ENCODE measurements at places on chromosomes 16 and 17. TPM values are rescaled to one million over a fixed set of nuclear protein-coding genes. Genes with fewer than 3 reads are reported as not detected.

DNA sequence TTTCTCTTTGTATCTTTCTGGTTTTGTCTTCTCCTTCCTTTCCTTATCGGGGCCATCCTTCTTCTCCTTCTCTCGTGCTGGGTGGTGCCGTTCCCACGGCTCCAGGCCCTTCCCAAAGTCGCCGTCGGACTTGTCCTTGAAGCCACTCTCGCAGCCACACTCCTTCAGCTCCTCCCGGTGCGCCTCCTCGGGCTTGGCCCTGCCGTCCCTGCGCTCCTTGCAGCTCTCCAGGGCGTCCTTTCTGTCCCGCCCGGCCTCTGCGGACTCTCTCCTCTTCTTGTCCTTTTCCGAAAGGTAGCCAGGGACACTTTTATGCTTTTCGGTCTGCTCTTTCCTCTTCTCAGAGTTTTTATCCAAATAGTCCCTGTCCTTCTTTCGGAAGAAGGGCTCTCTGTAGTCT is 65.9 kb downstream of the ZNF778 start:
- no peaks in the 10 kb centered on the region for H3K27me3 ChIP-seq
- DNase-seq, result no peak
- no peak overlapping the region for H3K27ac ChIP-seq
- H3K36me3 ChIP-seq, result peaks cover 29% of the 10 kb centered on the region
- no peaks in the 10 kb centered on the region for H3K4me1 ChIP-seq

GRCh38 chr16:35602116-35602515 is 2142.7 kb downstream of the TP53TG3F start:
- no peaks in the 10 kb centered on the region for H3K4me1 ChIP-seq
- H3K27me3 ChIP-seq, result no peaks in the 10 kb centered on the region
- DNase-seq, result no peak
- no peaks in the 10 kb centered on the region for H3K36me3 ChIP-seq
- no peak overlapping the region for H3K27ac ChIP-seq

DNA sequence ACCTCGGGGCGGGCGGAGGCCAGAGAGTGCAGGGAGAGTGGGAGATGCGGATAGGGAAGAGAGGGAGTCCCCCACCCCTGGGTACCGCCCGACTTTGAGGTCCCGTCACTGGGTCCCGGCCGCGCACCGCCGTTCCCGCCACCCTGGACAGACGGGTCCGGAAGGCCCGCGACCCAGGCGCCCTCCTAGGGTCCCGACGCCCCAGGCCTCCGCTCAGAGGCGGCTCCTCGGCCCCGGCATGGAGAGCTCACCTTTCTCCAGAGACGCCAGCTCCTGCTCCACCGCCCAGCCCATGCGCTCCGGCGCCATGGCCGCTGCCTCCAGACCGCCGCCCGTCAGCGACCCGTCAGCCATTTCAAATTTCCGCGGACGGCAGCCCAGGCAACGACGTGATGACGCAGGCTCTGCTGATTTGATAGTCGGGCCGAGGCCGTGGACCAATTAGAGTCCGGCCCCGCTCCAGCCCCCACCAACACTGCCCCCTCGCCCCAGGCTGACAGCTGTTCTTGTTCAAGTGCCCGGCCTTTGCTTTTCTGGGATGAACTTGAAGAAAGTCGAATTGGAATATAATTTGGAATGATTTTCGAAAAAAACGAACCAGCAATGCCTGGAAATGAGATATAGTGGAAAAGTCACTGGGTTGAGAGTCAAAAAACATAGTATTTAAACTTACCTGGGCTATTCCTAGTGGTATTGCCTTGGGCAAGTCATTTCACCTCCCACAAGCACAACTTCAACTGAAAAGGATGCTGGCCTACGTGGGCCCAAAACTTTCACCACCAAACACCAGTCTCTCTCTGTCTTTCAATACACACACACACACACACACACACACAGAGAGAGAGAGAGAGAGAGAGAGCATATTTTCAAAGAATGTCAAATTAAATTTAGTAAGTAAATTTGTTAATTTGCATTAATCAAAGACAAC is at the start of gene SHCBP1:
SHCBP1 (minus strand) TSS at position 374 of the 928 bp plus-strand sequence; CDS start at position 354, 20 bp downstream.
- peak within 1 kb of the TSS; percentile 22 for H3K27ac ChIP-seq
- peak within 1 kb of the TSS; percentile 83 for H3K4me3 ChIP-seq
- H3K27me3 ChIP-seq, result peaks cover 9% of the 10 kb centered on the region
- DNase-seq, result peak; percentile 34
- peaks cover 14% of the 10 kb centered on the region for H3K4me1 ChIP-seq

GRCh38 chr16:590188-590814 is 435 bp downstream of the RAB40C start:
- no peak for DNase-seq
- H3K27ac ChIP-seq, result peak overlapping the region; percentile 91
- H3K4me3 ChIP-seq, result peak overlapping the region; percentile 87

Gene MYH3
- total RNA-seq, result 15.4 TPM

DNA sequence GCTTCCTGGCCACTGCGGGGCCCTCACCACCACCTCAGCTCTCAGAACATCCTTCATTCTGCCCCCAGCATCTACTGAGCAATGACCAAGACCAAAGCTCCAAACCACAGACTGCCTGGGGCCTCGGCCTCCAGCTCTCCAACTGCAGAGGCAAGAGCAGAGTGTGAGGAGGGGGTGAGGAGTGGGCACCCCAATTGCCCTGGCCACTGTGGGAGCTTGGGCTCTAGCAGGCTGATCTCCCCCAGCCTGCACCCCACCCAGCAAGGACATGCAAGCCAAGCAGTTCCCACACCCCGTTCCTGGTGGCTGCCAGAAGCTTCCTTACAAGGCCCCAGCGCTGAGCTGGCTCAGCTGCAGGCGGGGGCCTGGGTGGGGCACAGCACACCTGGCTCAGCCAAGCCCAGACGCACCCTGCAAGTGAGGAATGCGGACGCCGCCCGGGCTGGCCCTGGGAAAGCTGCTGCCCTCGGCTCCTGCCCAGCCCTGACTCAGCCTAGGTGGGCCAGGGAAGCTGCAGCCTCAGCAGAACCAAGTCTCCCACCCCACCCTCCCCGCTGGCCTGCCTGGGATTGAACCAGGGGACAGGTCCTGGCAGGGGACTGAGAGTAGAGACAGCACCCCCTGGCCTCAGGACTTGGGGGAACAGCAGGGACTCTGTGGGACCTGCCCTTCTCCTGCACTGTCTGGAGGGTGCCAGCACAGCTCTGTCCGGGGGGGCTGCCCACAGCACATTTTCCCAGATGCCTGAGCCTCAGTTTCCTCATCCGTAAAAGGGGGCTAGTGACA is 29.7 kb upstream of the KRT17 start:
- H3K27ac ChIP-seq, result no peak overlapping the region
- no peaks in the 10 kb centered on the region for H3K27me3 ChIP-seq
- DNase-seq, result peak; percentile 28
- no peak overlapping the region for H3K4me3 ChIP-seq
- H3K4me1 ChIP-seq, result no peaks in the 10 kb centered on the region

- H3K27me3 ChIP-seq, result peaks cover 8% of the 10 kb centered on the region
- H3K27ac ChIP-seq, result peak overlapping the region; percentile 54
- H3K4me1 ChIP-seq, result peaks cover 32% of the 10 kb centered on the region
- no peak overlapping the region for H3K4me3 ChIP-seq
These were observed 127.9 kb downstream of the AXIN2 start for GRCh38 chr17:65433592-65433991.

GRCh38 chr16:28210264-28210663 is 1.5 kb downstream of the XPO6 start:
- DNase-seq, result no peak
- no peaks in the 10 kb centered on the region for H3K27me3 ChIP-seq
- H3K4me1 ChIP-seq, result peaks cover 47% of the 10 kb centered on the region
- peak overlapping the region; percentile 78 for H3K27ac ChIP-seq

Gene HOXB1
- total RNA-seq, result not detected

DNA sequence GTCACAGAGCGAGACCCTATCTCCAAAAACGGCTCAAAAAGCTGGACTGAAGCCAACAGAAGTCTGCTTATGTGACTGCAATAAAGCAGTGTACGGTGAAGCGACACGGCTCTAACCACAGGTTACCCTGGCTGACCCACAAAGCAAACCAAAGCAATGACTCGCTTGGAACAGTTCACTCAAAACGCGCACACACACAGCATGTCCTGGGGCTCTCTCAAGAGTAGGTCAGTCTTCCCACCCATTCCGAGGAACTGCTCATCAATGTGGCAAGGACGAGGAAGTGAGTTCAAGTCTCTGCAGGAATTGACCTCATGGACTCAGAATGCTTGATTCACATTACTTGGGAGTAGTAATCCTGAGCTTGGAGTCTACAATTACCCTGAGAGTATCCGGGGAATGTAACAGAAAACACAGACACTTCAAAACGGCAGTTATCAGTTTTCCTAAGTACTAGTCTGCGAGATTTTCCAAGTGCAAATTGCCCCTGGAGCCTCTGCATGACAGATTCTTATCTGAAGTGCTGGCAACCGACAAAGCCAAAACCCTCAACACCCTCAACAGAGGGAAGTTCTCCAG is 25.4 kb downstream of the PELP1 start:
- no peaks in the 10 kb centered on the region for H3K36me3 ChIP-seq
- no peaks in the 10 kb centered on the region for H3K27me3 ChIP-seq
- no peak overlapping the region for H3K4me3 ChIP-seq
- H3K27ac ChIP-seq, result no peak overlapping the region
- no peaks in the 10 kb centered on the region for H3K4me1 ChIP-seq

DNA sequence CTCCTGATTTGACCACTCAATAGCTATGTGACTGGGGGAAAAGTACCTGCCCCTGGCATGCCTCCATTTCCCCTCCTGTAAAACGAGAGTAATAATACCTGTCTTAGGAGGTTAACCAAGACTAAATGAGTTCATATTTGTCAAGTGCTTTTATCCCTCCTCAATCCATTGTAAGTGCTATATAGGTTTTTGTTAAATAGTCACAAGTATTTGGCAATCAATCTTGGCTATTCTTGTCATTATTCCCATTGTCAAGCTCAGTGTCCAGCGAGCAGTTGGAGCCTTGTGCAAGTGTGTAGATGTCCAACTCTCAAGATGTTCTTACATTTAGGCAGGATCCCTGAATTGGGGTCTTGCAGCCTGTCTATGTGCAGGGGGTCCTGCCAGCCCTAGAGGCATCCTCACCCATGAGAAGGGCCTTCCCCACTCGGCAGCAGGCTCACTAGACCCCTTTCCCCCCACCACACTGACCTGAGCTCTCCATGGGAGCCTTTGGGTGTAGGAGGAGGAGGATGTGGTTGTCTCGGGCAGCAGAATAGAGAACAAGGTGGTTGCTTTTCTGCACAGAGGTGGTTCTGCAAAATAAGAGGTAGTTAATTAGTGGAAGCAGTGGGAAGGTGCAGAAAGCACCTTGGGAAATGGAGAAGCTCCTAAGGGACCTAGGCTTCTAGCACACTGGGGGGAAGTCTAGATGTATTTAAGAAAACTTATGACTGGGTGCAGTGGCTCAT is 18.0 kb downstream of the PIK3R6 start:
- H3K27me3 ChIP-seq, result no peaks in the 10 kb centered on the region
- H3K4me3 ChIP-seq, result no peak overlapping the region
- peaks cover 7% of the 10 kb centered on the region for H3K36me3 ChIP-seq
- DNase-seq, result no peak
- H3K4me1 ChIP-seq, result no peaks in the 10 kb centered on the region

Gene TRPV3
- 0.13 TPM for total RNA-seq

GRCh38 chr17:42997390-42997983 is 732 bp upstream of the RPL27 start:
- peaks cover 11% of the 10 kb centered on the region for H3K36me3 ChIP-seq
- H3K4me3 ChIP-seq, result peak overlapping the region; percentile 98
- no peaks in the 10 kb centered on the region for H3K27me3 ChIP-seq
- H3K4me1 ChIP-seq, result peaks cover 35% of the 10 kb centered on the region
- no peak for DNase-seq
- peak overlapping the region; percentile 99 for H3K27ac ChIP-seq

Gene SCGB1C2
- not detected for total RNA-seq

DNA sequence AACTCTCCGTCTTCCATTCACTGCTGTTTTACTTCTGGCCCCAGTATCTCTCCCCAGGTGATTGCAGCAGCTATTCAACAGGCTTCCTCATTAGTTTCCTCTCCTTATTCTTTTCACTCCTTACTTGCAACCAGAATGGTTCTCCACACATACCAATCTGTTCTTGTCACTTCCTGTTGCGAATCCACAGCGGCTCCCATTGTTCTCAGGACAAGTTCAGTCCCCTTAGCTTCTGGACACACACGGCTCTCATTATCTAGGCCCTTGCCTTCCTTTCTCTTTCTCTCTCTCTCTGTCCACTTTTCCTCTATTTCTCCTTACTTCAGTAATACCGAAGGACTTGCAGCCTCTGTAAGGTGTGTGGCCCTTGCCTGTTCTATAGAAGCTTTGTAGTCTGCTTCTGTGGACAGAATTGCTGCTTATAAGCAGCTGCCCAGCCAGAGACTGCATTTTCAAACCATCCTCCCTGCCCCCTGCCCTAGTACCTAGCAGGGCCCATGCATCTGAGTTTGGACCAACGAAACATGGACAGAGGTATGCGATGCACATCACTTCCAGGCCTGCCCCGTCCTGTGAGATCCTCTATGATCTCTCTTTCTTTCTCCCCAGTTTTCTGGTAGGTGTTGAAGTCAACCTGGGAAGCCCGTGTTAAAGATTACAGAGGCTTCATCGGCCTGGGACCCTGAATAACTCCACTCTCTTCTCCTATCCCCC is 45.7 kb downstream of the VAT1L start:
- DNase-seq, result no peak
- H3K27ac ChIP-seq, result no peak overlapping the region
- no peak overlapping the region for H3K4me3 ChIP-seq
- peaks cover 3% of the 10 kb centered on the region for H3K4me1 ChIP-seq
- H3K27me3 ChIP-seq, result peaks cover 10% of the 10 kb centered on the region

DNA sequence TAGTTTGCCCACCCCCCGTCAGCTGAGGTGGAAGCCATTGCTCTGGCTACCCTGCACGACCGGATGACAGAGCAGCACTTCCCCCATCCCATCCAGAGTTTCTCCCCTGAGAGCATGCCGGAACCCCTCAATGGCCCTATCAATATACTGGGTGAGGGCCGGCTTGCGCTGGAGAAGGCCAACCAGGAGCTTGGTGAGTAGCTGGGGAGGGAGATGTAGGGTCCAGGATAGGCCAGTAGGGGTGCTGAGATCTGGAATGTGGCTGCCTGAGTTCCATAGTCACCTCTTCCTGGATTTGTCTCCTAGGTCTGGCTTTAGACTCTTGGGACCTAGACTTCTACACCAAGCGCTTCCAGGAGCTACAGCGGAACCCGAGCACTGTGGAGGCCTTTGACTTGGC is 6.4 kb downstream of the PFAS start:
- H3K4me3 ChIP-seq, result no peak overlapping the region
- no peak overlapping the region for H3K27ac ChIP-seq
- no peak for DNase-seq
- no peaks in the 10 kb centered on the region for H3K36me3 ChIP-seq

DNA sequence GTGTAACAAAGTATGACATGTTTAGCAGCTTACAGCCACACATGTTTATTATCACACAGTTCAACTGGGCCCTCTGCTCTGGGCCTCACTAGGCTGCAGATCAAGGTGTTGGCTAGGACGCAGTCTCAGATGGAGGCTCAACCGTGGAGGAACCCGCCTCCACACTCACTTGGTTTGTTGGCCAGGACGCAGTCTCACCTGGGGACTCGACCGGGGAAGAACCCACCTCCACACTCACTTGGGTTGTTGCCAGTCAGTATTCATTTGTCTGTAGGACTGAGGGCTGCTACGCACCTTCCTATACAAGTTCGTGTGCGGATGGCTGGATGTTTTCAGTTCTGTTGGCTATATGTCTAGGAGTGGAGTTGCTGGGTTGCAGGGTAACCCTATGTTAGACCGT is 240.7 kb upstream of the CIBAR2 start:
- H3K4me3 ChIP-seq, result no peak overlapping the region
- no peaks in the 10 kb centered on the region for H3K4me1 ChIP-seq
- DNase-seq, result no peak
- H3K36me3 ChIP-seq, result no peaks in the 10 kb centered on the region
- no peaks in the 10 kb centered on the region for H3K27me3 ChIP-seq

GRCh38 chr16:54389836-54390494 is 103.4 kb upstream of the IRX3 start:
- H3K27ac ChIP-seq, result no peak overlapping the region
- no peak for DNase-seq
- no peak overlapping the region for H3K4me3 ChIP-seq
- H3K4me1 ChIP-seq, result no peaks in the 10 kb centered on the region
- peaks cover 5% of the 10 kb centered on the region for H3K36me3 ChIP-seq
